Stimulated activated CD4-positive, alpha-beta T cell treated with anti-CD3 and anti-CD28 coated beads, Interleukin-1b, Interleukin-23, amount 100 ng/mL, for 4 hours (primary cell): ENCODE measurements at places on chromosomes 5 and 9.
A peak's percentile ranks its signal among the peaks of the same experiment; 100 is the strongest.

DNA sequence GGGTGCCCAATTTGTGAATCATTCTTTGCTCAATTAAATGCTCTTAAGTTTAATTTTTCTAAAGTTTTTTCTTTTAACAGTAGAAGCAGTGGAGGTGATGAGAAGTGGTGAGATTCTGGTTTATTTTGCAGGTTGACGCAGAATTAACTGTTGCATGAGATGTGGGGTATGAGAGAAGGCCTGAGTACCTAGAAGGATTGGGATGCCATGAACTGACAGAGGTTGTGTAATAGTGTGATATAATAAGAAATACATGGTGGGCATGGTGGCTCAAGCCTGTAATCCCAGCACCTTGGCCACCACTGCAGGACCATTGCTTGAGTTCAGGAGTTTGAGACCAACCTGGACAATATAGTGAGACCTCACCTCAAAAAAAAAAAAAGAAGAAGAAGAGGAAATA, 8.4 kb upstream of the SH3TC2 start:
- no peak for DNase-seq

DNA sequence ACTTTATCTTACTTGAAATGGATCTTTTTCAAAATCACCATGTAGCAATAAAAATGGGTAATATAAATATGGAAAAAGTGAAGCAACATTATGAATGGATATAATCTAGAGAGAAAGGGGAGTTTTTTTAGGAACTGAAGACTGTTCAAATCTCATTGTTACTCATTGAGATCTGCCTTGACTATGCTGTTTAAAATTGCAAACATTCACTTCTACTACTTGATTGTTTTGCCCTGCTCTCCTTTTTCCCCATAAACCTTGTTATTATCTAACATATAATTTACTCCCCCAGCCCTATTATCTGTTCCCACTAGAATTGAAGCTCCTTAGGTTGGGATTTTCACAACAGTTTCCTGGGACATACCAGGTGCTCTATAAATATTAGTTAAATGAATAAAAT, 22.0 kb downstream of the PAM start:
- no peak for DNase-seq

DNA sequence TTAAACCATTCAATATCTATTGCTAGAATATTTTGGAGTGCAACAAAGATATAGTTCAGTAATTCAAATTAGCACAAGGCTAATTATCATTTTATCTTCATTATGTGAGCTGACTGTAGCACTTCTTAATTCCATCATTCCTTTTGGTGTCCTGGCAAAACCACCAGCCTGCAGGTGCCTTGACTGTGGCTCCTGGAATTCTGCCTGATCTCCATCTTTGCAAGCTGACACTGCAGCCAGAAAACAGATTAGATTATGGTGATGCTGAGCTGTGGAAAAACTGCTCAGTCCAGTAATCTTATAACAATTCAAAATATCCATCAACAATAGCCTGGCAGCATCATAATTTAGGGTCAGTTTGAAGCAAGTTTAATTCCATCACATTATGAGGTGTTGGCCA, 919.5 kb downstream of the DTWD2 start:
- no peak for DNase-seq

GRCh38 chr5:181198106-181198685, 6.8 kb downstream of the TRIM7 start:
- DNase-seq = no peak

GRCh38 chr9:122498883-122499288, 11.7 kb upstream of the OR1J2 start:
- DNase-seq = no peak

DNA sequence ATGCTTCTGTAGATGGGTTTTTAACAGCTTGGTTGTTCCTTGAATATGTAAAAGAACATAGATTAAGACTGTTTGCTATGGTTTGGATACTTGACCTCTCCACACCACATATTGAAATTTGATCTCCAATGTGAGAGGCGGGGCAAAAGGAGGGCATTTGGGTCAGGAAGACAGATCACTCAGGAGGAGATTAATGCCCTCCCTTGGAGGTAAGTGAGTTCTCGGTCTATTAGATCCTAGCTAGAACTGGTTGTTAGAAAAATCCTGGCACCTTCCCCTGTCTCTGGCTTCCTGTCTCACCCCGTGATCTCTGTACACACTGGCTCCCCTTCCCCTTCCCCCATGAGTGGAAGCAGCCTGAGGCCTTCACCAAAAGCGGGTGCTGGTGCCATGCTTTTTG, 281.1 kb upstream of the ANKRD55 start:
- no peak for DNase-seq

DNA sequence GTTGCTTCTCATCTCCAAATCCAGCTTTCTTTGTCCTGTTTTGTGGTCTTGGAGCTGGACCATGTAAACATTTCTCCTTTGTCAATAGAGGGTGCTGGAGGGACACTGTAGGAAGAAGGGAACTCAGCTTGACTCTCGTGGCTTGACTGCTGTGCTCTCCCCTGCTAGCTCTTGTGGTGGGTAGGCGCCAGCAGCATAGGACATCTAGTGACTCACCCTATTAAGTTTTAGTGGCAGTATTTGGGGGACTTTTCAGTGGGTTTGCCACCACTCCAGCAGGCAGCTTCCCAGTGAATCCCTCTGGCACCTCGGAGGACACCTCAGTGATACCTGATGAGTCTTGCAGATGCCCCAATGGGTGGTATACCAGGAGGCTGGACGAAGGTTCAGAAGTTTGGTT, 97.8 kb downstream of the TSSK1B start:
- DNase-seq = no peak

DNA sequence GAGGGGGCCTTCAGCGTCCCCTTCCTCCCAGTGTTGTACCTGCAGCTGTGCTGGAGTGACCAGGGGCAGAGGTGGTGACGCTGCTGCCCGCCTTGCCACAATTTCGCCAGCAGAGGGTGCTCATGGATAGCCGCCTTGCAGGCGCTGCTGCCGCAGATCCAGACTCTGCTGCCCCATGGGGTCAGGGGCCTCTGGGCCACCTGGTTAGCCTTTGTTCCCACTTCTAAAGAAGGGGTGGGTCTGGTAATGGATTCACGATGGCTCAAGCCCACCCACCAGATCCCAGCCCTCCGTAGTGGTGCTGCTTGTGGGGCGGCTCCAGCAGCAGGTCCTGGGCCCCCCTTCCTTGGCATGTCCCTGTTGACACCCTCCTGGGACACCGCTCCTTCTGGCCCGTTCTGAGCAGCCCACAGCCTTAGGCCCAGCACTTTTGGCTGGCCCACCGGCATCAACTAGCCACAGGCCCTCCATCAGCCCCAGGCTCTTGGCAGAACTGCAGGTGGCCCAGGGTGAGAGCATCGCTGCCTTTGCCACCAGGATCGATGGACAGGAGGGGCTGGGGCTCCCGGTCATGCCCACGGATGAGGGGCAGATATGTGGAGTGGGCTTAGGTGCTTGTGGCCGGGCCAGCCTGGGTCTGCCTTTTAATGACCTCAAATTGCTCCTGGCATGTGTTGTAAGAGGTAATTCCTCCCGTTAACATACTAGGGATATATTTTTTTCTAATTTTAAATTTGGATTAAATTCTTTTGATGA, 57.2 kb downstream of the COL5A1 start:
- peak; percentile 8 for DNase-seq

GRCh38 chr9:122016744-122017143, 76.4 kb downstream of the TTLL11 start:
- DNase-seq = no peak
